Calu3 (cell line): ENCODE measurements at places on chromosomes 13 and 19. TPM values are rescaled to one million over a fixed set of nuclear protein-coding genes. Genes with fewer than 3 reads are reported as not detected.

Gene SULT2B1
- total RNA-seq: 0.64 TPM in 1 of 2 replicates, not detected in the other

Gene KLHL1
- not detected in 2 replicates for total RNA-seq

Gene TEX101
- not detected in 2 replicates for total RNA-seq

Gene IL12RB1
- not detected in 2 replicates for total RNA-seq

Gene FXYD7
- total RNA-seq: 0.90 and 1.3 TPM in 2 replicates

DNA sequence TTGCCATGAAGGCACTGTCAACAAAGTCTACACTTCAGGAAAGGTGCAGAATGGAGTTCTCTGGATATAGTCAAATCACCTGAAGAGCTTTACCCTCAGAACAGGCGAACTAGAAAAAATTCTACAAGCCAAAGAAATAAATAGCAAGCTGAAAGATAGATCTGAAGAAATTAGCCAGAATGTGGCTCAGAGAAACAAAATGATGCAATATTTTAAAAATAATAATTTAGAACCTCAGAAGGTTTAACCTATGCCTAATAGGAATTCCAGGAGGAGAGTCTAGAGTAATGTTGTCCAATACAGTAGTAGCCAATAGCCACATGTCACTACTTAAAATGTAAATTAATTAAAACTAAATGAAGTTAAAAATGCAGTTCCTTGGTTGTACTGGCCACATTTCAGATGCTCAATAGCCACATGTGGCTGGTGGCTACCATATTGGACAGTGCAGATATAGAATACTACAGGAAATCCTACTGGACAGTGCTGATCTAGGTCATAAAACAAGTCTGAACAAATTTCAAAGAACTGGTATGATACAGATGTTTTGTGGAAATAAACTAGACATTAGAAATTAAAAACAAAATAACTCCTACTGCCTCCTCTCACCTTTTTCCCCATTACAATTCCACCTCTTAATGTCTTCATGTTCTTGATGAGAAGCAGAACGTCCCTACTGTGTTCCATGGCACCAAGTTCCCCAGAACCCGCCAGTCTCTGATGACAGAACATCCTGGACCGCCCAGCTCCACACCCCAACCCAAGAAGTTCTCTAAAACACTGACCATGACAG, 679 bp upstream of the CDADC1 start:
- peak overlapping the region; percentile 88 for H3K27ac ChIP-seq
- no peaks in the 10 kb centered on the region for H3K4me1 ChIP-seq
- no peak for DNase-seq
- peak overlapping the region; percentile 93 for H3K4me3 ChIP-seq
- peaks cover 22% of the 10 kb centered on the region for H3K27me3 ChIP-seq
- peaks cover 15% of the 10 kb centered on the region for H3K36me3 ChIP-seq

GRCh38 chr13:88384542-88384941, 713.4 kb downstream of the SLITRK5 start:
- no peaks in the 10 kb centered on the region for H3K27me3 ChIP-seq
- no peak for DNase-seq
- H3K4me3 ChIP-seq: no peak overlapping the region

GRCh38 chr13:29909081-29909730, 58.8 kb upstream of the UBL3 start:
- DNase-seq: no peak
- no peak overlapping the region for H3K27ac ChIP-seq
- H3K4me1 ChIP-seq: no peaks in the 10 kb centered on the region

DNA sequence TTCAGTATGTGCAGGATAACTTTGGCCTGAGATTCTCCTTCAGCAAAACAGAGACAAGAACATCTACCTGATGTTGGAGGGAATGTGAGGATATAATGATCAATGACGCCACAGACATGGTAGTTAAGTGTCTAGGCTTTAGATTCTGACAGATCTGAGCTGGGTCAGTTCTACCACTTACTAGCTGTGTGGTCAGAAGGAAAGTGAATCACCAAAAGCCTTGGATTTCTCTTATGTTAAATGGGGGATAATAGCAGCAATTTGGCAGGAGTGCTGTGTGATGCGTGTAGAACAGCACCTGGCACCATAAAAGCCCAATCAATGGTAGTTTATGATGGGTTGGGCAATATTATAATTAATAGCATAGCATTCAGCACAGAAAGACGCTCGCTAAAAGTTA, 41.7 kb downstream of the RXFP2 start:
- no peak for DNase-seq
- peaks cover 41% of the 10 kb centered on the region for H3K27me3 ChIP-seq
- H3K4me1 ChIP-seq: no peaks in the 10 kb centered on the region
- H3K27ac ChIP-seq: no peak overlapping the region
- no peak overlapping the region for H3K4me3 ChIP-seq
- no peaks in the 10 kb centered on the region for H3K36me3 ChIP-seq

GRCh38 chr19:16462757-16463250, 9.0 kb downstream of the EPS15L1 start:
- peaks cover 4% of the 10 kb centered on the region for H3K36me3 ChIP-seq
- no peak for DNase-seq
- H3K27me3 ChIP-seq: no peaks in the 10 kb centered on the region
- H3K4me3 ChIP-seq: no peak overlapping the region
- peaks cover 25% of the 10 kb centered on the region for H3K4me1 ChIP-seq
- peak overlapping the region; percentile 44 for H3K27ac ChIP-seq

DNA sequence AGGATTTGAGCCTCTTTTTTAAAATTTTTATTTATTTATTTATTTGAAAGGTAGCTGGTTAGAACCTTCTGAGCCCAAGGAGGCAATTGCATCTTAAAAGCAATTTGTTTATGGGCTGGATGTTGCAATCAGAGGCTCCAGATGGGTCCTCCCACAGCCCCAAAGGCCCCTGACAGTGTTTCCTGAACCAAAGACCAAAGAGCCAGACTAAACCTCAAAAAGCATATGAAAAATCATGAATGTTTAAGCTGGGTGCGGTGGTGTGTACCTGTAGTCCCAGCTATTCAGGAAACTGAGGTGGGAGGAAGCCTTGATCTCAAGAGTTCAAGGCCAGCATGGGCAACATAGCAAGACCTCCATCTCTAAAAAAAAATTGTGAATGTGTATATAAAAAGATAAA, 67.8 kb upstream of the RGCC start:
- no peaks in the 10 kb centered on the region for H3K27me3 ChIP-seq
- no peak for DNase-seq
- no peaks in the 10 kb centered on the region for H3K36me3 ChIP-seq
- no peak overlapping the region for H3K27ac ChIP-seq
- H3K4me3 ChIP-seq: no peak overlapping the region

DNA sequence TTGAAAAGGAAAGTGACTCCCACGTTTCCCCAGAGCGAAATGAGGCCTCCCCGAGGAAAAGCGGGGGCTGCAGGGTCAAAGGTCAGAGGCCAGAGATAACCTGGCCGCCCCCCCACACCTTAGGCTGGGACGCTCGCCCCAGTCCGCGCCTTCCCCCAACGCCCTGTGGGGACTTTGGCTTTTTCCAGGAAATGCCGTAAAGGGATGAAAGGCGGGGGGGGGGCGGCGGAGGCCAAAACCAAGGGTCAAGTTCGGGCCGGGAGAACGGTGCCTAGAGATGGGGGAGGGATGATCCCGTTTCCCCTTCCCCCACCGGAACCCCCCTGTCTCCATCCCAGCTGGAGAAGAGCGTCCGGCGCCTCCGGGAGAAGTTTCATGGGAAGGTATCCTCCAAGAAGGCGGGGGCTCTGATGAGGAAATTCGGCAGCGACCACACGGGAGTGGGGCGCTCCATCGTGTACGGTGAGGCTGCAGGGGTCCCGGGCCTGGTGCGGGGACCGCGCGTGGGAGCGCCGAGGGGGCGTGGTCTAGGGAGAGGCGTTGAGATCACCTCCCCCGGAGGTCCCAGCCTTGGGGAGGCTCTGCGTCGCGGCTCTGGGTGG, 575 bp downstream of the SHFL start:
- H3K4me1 ChIP-seq: no peaks in the 10 kb centered on the region
- no peak for DNase-seq
- peak overlapping the region; percentile 75 for H3K4me3 ChIP-seq
- H3K36me3 ChIP-seq: peaks cover 27% of the 10 kb centered on the region
- H3K27me3 ChIP-seq: no peaks in the 10 kb centered on the region
- H3K27ac ChIP-seq: no peak overlapping the region

- no peak for DNase-seq
- H3K27me3 ChIP-seq: no peaks in the 10 kb centered on the region
- no peak overlapping the region for H3K4me3 ChIP-seq
- H3K4me1 ChIP-seq: peaks cover 18% of the 10 kb centered on the region
- no peaks in the 10 kb centered on the region for H3K36me3 ChIP-seq
- no peak overlapping the region for H3K27ac ChIP-seq
These were observed 38.0 kb upstream of the DOCK9 start for GRCh38 chr13:99015606-99016490.

DNA sequence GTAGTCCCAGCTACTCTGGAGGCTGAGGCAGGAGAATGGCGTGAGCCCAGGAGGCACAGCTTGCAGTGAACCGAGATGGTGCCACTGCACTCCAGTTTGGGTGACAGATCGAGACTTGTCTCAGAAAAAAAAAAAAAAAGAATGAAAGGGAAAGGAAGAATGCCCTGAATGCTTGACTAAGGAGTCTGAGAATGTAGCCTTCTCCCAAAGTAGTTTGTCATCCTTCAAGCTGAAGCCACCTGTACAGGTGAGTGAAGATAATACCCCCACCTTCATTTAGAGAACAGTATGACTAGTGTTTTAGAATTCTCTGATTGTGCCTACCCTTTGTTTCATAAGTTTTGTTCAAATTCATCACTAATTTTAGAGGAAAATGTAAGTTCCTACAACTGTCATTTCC, 5.9 kb downstream of the RCBTB1 start:
- no peaks in the 10 kb centered on the region for H3K4me1 ChIP-seq
- DNase-seq: no peak
- peaks cover under 1% of the 10 kb centered on the region for H3K36me3 ChIP-seq
- no peaks in the 10 kb centered on the region for H3K27me3 ChIP-seq
- H3K4me3 ChIP-seq: no peak overlapping the region

DNA sequence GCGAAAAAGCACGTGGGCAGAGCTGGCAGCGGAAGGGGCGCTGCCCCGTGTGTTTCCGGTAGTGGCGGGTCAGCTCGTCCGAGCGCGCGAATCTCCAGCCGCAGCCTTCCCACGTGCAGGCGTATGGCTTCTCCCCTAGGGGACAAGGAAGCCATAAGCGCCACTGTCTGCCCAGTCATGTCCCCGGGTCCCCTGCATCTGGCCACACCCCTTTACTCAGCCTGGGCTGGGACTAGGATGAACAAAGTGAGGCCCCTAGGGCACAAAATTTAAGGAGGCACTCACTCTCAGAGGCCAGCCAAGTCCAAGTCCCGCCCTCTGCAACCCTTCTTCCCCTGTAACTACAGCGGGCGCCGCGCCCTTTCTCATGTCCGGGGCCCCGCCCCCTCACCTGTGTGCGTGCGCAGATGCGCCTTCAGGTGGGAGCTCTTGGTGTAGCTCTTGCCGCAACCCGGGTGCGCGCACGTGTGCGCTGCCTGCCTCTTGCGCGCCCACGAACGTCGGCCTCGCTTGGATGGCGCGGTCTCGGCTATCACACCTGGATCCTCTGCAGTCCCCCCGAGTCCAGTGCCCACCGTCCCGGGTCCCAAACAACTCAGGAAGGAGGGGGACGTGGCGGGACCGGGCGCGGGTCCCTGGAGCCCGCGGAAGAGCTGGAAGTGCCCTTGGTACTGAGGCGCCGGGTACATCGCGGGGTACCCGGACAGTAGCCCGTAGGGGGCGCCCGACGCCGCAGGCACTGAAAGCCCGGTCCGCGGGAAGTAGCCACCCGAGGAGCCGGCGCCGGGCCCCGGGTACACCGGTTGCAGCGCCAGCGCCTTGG, 1.9 kb downstream of the KLF1 start:
- peak; percentile 87 for DNase-seq
- peaks cover 27% of the 10 kb centered on the region for H3K36me3 ChIP-seq
- peaks cover 7% of the 10 kb centered on the region for H3K4me1 ChIP-seq
- no peak overlapping the region for H3K27ac ChIP-seq

- H3K27ac ChIP-seq: no peak overlapping the region
- DNase-seq: no peak
- peaks cover 12% of the 10 kb centered on the region for H3K4me1 ChIP-seq
- no peak overlapping the region for H3K4me3 ChIP-seq
- H3K36me3 ChIP-seq: no peaks in the 10 kb centered on the region
These were observed 437.3 kb upstream of the HTR2A start for GRCh38 chr13:47334173-47334572.

DNA sequence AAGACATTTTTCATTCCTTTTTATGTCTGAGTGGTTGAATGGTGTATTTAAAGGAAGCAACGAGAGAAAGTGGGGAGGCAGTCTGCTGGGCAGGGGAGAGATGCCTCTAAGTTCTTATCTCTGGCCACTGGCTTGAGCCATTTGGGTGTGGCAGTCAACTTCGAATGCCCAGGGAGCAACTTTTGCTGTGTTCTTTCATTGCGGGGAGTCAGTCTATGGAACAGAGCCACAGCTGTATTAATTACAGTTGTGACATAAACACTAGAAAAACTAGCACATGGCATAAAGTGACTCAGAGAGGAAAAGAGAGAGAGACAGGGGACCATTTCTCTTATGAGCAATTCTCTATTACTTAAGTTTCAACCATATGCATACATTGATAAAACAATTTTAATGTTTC, 40.4 kb upstream of the PDCD5 start:
- H3K4me3 ChIP-seq: no peak overlapping the region
- no peak for DNase-seq
- no peaks in the 10 kb centered on the region for H3K4me1 ChIP-seq
- H3K36me3 ChIP-seq: no peaks in the 10 kb centered on the region
- peaks cover 43% of the 10 kb centered on the region for H3K27me3 ChIP-seq

DNA sequence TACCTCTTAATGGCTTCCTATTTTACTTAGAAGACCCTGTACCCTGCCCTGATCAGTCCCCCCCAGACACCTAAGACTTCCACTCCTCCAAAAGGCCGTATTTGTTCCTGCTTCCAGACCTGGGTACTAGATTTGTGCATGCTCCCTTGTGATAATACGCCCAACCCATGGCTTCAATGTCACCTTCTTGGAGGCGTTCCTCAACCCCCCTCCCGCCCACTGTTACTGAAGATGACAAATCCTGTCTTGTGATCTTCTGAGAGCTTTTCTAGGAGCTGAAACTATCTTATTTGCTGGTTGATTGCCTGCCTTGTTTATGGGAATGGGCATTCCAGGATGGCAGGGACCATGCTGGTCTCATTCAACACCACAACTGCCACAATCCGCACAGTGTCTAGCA, 9.4 kb downstream of the SLC25A23 start:
- H3K27ac ChIP-seq: no peak overlapping the region
- peaks cover 18% of the 10 kb centered on the region for H3K36me3 ChIP-seq
- H3K4me3 ChIP-seq: no peak overlapping the region

DNA sequence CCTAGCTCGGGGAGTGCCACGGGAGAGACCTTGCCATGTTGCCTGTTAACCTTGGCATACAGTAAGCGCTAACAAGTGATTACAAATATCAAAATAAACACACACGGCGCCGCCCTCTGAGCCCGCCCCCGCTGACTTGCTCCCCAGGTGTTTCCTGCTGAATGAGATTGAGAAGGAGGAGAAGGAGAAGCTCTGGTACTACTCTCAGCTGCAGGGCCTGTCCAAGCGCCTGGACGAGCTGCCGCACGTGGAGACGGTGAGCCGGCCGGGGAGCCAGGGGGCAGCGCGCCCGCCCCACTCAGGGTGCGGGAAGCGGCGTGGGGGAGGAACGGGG, 5.0 kb downstream of the APC2 start:
- no peaks in the 10 kb centered on the region for H3K4me1 ChIP-seq
- no peak overlapping the region for H3K27ac ChIP-seq
- H3K4me3 ChIP-seq: no peak overlapping the region
- DNase-seq: no peak
